ENCODE measurements at places on chromosomes 16 and 17.

DNA sequence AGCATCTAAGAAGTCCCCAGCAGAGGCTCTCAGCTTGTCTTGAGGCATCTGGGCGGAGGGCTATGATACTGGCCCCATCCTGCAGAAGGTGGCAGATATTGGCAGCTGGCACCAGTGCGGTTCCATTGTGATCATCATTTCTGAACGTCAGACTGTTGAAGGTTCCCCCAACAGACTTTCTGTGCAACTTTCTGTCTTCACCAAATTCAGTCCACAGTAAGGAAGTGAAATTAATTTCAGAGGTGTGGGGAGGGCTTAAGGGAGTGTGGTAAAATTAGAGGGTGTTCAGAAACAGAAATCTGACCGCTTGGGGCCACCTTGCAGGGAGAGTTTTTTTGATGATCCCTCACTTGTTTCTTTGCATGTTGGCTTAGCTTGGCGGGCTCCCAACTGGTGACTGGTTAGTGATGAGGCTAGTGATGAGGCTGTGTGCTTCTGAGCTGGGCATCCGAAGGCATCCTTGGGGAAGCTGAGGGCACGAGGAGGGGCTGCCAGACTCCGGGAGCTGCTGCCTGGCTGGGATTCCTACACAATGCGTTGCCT is at the start of gene CIITA:
Gene CIITA (plus strand): TSS at position 404 of the 543 bp plus-strand sequence. CDS start 129 bp downstream, at position 533.
- DNase-seq = no peak

GRCh38 chr16:68062910-68063393 is 22.2 kb upstream of the NFATC3 start:
- DNase-seq = no peak

DNA sequence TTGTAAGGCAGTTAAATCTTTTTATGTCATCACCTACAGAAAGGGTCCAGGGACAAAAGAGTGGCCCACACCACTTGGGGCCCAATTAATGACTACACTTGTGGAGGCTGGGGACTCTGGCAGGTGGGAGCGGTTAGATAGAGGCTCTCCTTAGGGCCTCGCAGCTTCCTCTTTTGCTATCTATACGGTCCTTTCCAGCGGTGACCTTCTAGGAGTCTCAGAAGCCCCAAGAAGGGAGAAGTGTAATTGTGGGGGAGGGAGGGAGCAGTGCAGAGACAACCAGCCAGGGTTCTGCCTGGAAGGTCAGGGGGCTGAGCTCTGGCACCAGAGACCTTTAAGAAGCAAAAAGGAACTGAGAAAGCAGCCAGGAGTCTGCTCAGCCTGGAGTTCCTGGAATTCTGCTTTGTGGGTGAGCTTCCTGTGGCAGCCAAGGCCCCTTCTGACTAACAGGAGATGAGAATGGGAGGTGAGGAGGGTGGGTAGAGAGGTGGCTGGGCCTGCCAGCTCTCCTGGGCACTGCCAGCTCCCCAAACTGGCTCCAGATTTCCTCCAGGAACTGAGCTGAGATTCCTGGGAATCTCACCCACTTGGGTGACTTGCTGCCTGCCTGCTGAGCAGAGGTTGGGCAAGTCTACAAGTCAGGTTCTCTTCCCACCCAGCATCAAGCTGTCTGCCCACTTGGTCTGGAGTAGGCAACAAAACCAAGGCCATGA is 16.3 kb upstream of the MAP3K14 start:
- no peak for DNase-seq

- no peak for DNase-seq
These were observed 88.1 kb downstream of the AXIN2 start for GRCh38 chr17:65473363-65473762.

GRCh38 chr17:35087731-35088355 is 24.3 kb upstream of the RFFL start:
- DNase-seq = no peak

- no peak for DNase-seq
These were observed 417.2 kb upstream of the XYLT1 start for GRCh38 chr16:17887963-17888362.

DNA sequence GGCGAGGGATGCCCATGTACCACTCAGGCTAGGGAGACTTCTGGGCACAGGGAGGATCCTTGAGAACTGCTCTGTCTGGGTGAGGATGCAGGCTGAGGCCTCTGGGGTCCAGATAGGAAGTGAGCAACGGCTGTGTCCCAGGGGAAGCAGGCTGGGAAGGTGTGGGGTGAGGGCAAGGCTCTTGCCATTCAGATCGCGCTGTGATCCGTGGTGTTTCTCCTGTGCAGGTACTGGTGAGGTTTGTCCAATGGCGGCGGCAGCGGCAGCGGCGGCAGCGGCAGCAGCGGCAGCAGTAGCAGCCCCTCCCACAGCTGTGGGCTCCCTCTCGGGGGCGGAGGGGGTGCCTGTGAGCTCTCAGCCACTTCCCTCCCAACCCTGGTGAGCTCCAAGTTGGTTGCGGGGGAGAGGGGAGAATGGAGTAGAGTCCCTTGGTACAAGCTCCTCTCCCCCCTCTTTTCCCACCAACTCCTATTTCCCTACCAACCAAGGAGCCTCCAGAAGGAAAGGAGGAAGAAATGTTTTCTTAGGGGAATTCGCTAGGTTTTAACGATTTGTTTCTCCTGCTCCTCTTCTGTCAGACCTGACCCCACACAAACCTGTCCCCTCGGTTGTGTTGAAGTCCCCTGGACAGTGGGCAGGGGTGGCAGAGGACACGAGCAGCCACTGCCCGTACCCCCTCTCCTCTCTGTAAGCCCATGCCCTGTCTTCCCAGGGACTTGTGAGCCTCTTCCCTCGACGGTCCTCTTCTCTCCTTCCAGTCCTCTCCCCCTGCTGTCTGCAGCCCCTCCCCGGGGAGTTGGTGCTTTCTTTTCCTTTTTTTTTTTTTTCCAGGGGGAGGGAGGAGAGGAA is 1.9 kb upstream of the PRRT2 start:
- DNase-seq = no peak

DNA sequence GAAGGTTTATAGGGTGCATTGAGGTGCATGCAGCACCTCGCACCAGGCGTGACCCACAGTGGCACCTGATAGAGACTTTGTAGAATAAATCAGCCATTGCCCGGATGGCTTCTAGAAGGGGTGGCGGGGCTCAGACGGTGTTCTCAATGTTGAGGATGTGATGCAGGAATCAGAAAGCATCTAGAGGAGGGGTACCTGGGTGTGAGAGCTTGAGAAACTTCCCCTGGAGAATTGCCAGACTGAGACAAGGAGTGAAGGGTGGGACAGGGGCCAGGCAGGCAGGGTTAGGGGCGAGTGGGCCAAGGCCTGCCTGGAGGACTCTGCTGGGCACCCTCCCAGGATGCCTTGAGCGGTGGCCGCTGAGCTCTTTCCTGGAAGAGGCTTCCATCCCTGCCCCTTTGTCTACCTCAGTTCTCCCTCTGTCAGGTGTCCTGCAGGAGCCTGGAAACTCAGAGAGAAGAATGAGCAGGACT is 9.3 kb upstream of the ADGRG1 start:
- DNase-seq = no peak

DNA sequence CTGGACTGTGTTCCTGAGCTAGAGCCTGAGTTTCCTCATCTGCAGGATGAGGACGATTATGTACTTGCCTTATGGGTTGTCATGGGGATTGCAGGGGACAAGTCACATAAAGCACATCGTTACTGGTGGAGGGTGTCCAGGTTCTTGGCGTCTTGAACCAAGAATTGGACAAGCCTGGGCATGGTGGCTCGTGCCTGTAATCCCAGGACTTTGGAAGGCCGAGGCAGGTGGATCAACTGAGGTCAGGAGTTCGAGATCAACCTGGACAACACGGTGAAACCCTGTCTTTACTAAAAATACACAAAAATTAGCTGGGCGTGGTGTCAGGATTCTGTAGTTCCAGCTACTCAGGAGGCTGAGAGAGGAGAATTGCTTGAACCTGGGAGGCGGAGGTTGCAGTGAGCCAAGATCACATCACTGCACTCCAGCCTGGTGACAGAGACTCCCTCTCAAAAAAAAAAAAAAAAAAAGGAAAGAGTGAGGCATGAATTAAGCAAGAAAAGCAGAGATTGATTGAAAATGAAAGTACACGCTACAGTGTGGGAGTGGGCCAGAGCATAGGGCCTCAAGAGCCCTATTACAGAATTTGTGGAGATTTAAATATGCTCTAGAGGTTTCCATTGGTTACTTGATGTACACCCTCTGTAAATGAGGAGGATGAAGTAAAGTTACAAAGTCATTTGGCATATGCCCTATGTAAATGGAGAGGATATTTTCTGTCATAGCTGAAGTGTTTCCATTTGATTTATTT is 30.7 kb downstream of the ADGRG5 start:
- peak; percentile 66 for DNase-seq

GRCh38 chr16:19185510-19185851 is 17.4 kb downstream of the SYT17 start:
- no peak for DNase-seq

GRCh38 chr16:85750827-85751697 is at the start of gene C16orf74:
Gene C16orf74, minus strand, starts transcription at chr16:85751096. Its CDS starts 15,879 bp downstream, at chr16:85735217.
- no peak for DNase-seq

- DNase-seq = peak; percentile 67
These were observed 2.8 kb upstream of the DNASE1 start for GRCh38 chr16:3651461-3652372.

GRCh38 chr16:81143921-81144471 is 47.8 kb upstream of the GCSH start:
- no peak for DNase-seq

DNA sequence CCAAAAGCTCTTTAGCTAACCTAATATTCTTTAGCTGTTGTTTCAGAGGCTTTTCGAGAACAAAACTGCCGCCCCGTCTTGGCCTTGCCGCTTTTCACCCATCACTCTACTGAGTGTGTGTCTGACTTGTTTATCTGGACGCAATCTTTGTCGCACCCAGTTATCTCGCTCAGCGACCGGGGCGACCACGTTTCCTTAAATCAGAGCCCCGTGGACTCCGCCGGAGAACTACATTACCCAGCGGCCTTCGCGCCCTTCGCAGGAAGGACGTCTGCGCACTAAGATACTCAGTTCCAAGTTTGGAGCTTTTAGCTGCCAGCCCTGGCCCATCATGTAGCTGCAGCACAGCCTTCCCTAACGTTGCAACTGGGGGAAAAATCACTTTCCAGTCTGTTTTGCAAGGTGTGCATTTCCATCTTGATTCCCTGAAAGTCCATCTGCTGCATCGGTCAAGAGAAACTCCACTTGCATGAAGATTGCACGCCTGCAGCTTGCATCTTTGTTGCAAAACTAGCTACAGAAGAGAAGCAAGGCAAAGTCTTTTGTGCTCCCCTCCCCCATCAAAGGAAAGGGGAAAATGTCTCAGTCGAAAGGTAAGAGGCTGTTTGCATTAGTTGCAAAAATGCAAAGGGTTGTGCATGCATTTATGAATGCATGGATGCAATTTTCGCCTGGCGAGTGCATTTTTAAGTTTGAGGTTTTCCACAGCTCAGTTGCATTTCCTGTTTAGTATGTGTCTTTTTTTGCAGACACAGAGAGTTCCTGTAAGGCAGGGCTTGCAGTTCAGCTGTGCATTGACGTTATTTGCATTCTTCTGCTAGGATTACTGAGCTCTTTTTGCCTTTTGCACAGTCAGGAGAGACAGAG is at the start of gene MAP2K6:
Gene MAP2K6 (plus strand): TSS at position 290 of the 867 bp plus-strand sequence. CDS start 288 bp downstream, at position 578.
- DNase-seq = no peak

GRCh38 chr17:1629504-1630310 is 1.1 kb upstream of the SLC43A2 start:
- DNase-seq = no peak

DNA sequence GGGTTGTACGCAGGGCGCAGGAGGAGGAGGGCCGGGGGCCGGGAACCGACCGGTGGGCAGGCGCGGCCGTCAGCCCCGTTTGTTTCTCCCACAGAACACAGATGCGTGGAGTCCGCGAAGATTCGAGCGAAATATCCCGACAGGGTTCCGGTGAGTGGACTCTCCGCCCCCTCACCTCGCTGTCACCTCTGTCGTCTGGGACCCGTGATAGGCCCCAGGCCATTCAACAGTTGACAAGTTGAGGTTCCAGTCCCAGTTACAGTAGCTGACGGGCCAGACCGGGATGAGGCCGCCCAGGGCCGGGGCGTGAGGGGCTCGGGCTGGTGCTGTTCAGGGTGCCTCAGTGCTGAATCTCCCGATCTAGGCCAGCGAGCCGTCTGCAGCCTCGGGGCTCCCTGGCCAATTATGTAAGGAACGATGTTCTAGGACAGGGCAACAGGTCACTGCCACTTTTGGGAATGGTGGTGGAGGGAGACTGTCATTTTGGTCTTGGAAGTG is 628 bp downstream of the GABARAPL2 start:
- DNase-seq = no peak

GRCh38 chr16:88969361-88969831 is 7.6 kb downstream of the CBFA2T3 start:
- no peak for DNase-seq

DNA sequence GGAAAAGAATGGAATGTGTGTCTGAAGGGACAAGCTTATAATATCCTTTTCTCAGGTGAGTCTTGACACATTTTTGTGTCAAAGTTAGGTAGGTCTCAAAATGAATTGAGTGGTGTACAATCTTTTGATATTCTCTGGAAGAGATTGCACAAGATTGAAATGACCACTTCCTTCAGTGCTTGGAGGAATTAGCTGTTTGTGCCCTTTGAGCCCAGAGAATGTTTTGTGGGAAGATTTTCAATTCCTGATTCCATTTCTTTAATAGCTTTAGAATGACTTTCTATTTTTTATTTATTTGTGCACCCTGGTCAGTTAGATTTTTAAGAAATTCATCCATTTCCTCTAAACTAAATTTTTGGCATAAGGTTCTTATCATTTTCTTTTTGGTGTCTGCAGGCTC is 1.6 kb upstream of the CCL13 start:
- DNase-seq = no peak

DNA sequence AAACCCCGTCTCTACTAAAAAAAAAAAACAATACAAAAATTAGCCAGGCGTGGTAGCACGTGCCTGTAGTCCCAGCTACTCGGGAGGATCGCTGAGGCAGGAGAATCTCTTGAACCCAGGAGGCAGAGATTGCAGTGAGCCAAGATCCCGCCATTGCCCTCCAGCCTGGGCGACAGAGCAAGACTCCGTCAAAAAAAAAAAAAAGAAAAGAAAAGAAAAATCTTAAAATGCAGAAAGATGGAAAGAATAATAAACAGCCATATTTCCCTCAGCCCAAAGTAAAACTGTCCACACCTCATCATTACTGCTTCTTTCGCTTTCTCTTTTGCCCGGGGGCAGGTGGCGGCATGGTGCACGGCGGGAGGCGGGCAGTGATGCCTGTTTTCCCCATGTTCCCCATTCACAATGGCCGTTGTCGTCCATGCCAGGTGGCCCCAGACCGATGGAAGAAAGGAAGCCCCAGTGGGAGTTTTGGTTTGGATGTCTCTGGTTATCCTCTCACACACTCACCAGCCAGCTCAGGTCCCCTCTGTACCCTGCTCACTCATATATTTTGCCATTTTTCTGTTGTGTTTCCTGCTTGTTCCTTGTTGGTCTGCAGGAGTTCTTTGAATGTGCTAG is 37.0 kb upstream of the PEMT start:
- DNase-seq = no peak

DNA sequence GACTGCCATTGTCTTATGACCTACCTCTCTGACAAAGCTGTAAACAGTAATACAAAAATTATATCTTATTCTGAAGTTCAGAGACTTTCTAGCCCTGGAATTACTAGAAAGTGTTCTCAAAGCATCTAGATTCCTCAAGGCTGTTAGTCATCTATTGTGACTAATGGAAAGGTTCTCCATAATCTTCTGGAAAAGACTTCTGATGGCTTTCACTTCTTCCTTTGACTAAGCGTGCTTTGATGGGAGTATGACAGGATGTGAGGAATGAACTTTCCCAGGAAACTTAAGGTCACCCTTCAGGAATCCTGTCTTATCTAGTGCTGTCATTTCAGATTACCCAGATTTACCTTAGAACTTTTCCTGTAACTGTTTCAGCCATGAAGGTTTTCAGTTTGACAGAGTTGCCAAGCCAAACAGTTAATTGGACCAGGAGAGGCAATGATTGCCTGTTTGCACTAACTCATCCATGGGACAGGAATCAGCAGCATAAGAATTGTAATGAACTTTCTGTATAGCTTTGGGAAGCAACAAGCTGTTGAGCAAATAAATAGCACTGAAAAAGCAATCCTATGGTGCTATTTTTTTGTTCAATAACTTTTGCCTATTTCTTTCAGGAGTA is 43.5 kb downstream of the AP2B1 start:
- no peak for DNase-seq

Measured in osteocyte (in vitro differentiated cells).